NCI-H524 treated with DMSO at 0.1 percent for 48 hours (cell line): ENCODE measurements at places on chromosomes 7 and 10.

DNA sequence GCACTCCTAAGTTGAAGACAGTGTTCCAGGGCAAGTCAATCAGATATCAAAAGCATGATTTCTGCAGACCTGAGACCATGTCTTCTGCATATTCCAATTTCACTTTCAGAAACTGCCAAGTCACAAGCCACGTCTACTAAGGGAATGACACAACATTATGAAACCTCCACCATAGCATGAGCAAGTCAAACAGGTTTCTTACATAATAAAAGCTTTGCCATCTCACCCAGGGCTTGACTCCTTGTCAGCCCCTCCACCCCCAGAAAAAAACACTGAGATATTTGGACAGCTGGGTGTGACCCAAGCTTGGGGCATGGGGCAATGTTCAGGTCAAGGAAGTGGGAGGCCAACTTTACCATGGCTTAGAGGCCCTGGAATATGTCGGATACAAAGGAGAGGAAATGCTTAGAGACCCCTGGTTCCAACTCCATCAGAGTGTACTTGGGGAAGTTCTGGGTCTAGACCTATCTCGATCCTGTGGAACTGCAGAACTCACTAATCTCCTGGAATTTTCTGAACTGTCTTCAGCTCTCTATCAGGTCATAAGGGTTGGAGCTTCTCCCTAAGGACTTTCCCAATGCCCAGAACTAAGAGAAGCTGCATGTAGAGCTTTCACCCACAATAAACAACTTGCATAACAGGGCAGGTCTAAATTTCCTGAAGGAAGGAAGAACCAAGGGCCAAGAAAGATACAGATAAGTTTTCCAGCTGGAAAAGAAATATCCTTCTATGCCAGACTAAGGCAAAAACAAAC, 80.6 kb upstream of the NAMPT start:
- DNase-seq: no peak

DNA sequence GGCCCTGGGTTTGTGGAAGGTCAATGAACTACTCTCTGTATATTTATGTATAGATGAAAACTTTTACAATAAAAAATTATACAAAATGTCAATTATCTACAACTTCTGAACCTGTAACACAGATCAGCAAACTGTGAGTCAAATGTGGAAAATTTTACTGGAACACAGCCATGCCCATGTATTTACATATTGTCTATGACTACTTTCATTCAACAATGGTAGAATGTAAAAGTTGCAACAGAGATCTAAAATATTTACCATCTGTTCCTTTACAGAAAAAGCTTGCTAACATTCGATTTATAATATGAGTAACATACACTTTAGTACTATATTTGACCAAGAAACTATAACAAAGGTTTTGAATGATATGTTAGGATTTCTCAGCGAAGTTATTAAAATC, 481.6 kb downstream of the PARD3 start:
- DNase-seq: no peak

DNA sequence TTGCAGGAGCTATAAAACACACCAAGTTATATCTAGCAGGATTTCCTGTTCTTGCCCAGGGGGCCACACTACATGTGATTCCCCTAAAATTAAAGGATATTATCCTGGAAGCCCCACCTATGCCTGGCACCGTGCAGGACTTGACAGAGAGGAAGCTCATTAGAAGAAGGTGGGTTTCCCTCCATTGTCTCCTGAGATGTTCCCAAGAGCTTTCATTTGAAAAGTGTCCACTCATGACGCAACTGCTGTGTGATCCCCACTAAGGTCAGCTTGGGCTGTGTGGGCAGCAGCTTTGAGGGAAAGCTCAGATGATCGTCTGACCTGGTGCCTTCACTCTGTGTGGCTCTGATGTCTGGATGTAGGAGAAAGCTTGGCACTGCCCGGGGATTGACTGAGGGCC, 53.5 kb downstream of the RAMP3 start:
- DNase-seq: no peak

DNA sequence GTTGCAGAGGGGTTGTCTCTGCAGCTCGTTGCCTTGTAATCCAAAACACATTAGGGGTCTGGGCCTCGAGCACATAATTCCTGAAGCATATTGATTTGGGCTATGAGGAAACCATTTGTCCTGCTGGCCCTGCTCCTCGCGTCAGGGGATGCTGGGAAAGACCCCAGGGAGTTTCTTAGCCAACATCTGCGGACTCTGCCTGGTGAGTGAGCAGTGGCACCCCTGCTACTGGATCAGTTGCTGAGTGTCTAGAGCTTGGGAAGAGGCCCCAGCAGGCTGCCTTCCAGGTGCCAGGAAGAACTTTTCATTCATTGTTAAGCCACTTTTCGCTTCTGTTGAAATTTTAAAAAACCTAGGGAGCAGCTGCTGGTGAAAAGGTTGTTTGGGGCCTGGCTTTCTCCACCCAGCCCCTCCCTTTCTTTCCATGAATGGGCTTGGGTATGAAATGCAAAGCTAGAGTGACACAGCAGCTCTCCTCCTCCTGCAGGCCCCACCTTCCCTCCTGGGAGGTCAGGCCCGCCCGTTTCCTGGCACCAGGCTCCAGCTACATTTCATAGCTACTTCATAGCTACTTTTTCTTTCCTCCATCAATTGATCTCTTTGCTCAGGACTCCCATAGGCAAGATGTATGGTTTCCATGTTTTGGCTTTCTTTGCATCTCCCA, 26.8 kb downstream of the TACR2 start:
- DNase-seq: no peak

DNA sequence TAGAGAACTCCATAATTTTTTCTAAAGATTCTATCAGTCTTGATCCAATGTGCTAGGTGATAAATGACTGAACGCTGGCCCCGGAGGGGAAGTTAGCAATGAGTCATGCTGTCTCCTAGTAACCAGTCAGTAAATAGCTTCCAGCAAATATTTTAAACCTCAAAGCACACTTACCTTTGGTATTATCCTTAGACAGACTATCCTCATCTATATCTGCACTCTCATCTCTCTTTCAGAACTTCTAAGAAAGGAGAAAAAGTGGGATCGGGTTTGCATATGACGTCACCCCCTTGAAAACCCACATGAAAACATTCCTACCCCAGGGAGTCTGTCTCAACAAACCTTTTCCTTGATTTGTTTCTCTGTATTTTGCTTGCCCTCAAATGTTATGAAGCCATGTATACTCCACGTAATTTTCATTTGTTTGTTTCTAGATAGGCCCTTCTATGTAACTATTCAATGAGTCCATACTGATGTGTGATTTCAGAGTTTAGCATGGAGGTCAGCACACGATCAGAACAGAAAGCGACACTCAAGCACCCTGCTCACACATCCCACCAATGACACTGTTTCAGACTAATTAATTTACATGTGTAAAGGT, 174.9 kb upstream of the NRP1 start:
- DNase-seq: no peak

GRCh38 chr10:79418274-79418673, 27.1 kb downstream of the ZCCHC24 start:
- DNase-seq: no peak

DNA sequence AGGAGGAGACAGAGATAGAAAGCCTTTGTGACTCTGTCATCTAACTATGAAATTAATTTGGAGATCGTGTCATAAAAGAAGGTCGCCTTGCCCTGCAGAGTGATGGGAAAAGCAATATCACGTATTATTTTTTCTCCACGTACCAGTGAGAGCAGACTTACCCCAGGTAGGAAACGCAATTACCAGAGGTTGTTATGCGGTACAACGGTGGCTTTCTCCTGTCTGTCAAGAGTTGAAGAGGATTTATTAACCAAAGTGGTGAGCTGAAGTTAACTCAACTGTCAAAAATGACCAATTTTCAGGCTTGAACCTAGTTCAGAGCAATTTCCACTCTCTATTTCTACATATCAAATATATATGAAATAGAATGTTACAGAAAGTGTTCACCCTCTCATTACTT, 282.6 kb upstream of the PFKP start:
- DNase-seq: no peak
